ENCODE measurements at places on chromosomes 11 and 22.
A peak's percentile ranks its signal among the peaks of the same experiment; 100 is the strongest.

DNA sequence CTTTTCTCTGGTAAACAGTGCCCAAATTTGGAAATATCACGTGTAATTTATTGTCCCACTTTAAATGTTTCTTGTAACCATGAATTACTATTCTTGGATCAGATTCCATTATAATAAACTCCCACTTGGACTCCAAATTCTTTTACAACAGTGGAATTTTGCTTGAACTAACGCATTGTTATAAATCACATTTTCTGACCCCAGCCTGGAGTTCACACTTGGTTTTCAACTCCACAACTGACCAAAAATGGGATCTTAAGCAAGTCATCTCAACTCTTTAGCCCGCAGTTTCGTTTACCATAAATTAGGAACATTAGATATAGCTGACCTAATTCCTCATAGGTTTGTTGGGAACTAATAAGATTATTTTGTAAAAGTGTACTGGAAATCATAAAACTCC, 336.8 kb upstream of the NCAM1 start:
- DNase-seq, result no peak

DNA sequence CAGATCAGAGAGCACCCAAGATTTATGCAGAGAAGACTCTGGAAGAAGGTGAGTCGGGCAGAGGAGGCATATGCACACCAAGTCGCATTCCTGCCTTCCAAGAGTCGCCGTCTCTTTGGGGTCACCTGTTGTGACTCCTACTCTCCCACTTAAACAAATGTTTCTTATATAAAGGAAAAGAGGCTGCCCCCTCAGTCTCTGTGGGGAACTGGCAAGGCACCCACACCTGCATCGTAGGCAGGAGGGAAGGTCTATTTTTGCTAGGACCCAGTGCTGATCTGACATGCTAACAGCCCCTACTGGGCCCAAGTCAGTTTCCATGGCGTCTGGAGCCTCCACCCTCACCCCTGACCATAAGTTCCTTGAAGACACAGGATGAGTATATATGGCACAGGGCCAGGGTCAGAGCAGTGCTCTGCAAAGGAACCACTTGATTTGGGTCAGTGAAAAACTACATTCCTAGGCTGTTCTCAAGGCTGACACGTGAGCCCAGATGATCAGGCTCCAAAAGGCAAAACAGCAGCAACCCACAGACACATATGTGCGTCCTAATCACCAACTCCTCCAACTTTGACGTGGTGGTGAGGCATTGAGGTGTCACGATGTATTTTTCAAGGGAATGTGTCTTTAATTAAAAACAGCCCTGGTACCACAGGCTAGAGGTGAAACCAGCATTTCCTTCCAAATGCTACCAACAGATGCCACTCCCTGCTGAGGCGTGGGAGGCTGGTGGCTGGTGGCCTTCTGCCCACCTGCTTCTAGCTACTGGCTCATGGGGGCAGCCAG, 55.6 kb upstream of the CSNK2A3 start:
- no peak for DNase-seq

DNA sequence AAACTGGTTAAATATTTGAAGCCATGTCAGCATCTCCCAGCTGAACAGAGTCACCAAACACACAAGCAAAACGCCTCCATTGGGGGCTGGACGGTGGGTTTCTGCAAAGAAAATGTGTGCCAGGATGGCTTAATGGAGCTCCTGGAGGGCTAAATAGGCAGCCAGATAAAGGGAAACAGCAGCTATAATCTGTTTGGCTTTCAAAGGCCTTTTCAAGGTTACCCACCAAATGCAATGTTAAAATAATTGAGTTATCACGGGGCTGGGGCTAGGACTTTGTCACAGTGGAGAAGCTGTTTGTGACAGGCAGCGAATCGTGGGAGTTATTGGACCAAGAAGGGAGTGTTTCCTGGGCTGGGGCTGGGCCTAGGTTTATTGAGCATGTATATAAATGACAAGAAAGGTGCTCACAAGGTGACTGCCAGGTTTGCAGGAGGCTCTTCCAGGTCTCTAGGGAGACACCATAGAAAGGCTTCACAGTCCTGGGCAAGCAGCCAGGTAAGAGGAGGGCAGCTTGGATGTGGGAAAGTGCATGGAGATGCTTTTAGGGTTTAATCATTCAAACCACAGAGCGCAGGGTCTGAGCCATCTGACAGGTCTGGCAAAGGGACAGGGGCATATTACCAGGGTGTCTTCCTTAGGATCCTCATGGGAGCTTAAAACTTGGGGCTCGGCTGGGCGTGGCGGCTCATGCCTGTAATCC, 28.3 kb downstream of the GRIK4 start:
- no peak for DNase-seq

DNA sequence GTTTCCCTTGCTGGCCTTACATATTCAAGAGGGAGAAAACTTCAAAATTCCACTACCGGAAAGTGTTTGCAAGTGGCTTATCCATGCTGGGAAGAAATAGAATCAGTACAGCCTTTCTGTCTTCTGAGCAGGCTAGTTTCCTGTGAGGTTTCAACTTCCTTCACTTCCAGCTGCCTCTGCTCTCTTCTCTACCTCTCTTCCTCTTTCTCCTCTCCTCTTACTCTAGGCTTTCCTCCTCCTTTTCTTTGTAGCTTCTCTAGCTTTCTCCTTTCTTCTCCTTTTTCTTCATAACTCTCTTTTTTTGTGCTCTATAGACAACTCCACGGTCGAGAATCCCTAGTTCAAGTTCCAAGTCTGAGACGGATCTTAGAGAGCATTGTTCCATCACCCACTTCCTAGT, 421.8 kb downstream of the ETS1 start:
- no peak for DNase-seq

DNA sequence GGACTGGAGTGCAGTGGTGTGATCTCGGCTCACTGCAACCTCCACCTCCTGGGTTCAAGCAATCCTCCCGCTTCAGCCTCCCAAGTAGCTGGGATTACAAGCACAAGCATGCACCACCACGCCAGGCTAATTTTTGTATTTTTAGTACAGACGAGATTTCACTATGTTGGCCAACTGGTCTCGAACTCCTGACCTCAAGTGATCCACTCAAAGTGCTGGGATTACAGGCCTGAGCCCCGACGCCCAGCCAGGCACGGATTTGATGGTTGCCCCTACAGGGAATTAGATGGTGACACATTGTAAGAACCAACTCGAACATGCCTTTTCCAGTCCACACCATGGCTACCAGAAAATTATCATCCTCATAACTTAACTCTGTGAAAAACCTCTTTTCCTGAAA, 26.8 kb upstream of the RTL6 start:
- no peak for DNase-seq

DNA sequence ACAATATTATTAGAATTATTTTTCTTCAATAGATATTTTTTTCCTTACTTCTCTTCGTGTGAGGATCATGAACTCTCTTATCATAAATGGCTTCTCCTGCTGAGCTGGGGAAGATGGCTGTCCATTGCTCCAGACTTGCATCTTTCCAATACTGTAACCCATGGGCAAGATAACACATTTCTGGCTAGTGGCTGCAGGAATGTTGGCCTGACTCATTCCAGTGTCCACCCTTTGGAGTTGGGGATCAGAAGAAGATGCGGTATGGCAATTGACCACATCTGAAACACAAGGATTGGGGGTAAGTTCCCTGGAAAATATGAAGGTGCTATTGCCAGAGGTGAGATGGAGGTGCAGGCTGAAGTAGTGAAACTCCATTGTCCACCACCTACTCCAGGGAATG, 92.8 kb downstream of the FAR1 start:
- no peak for DNase-seq

DNA sequence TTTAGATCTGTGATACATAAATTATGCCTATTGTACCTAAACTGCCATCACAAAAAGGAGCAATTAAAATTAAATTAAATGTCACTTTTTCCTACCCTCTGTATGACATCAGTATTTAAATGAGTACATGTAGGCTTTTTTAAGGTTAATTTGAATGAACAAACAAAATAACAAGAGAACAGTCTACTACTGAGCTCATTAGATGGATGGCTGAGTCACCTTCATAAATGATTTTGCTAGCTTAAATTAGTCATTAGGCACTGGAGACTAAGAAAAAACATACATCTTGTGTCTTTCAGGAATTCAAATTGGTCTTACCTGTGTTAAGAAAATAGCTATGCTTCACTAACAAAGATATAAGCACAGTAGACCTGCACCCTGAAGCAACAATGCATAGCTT, 153.6 kb downstream of the RCN1 start:
- DNase-seq, result no peak

DNA sequence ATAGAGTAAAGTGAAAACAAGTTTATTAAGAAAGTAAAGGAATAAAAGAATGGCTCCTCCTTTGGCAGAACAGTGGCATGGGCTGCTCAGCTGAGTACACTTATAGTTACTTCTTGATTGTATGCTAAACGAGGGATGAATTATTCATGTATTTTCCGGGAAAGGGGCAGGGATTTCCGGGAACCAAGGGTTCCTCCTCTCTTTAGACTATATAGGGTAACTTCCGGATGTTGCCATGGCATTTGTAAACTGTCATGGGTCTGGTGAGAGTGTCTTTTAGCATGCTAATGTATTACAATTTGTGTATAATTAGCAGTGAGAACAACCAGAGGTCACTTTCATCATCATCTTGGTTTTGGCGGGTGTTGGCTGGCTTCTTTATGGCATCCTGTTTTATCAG, 23.5 kb upstream of the SPTY2D1 start:
- DNase-seq, result no peak

DNA sequence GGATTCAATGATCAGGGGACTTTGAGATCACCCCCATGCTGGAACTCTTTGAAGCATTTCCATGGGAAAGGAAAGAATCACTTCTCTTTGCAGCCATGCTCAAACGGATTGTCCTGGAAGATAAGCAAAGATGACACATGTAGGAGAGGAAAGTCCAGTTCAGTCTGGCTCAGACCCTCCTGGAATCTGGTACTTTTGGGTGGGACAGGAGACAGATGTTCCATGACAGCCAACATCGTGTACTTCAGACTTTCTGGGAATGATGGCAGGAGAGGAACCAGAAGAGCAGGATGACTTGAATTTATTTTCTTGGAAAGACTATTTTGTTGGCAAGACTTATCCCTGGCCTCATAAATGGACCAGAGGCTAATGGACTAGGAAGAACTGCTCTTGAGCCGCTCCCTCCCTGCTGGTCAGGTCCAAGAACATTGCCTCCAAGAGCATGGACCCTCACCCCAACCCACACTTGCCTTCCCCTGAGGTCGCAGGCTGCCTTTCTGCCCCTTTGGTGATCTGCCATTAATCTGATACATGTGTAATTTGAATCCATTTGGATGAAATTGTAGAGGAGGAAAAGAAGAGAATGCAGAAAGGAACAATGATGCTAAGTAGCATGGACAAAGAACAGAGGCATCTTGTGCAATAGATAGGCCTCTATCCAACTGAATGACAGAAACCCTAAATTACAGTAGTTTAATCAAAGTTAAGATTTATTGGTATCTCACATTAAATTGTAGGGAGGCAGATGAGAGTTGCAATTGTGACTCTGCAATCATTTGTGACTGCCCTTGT, 201.0 kb downstream of the SNX19 start:
- no peak for DNase-seq

DNA sequence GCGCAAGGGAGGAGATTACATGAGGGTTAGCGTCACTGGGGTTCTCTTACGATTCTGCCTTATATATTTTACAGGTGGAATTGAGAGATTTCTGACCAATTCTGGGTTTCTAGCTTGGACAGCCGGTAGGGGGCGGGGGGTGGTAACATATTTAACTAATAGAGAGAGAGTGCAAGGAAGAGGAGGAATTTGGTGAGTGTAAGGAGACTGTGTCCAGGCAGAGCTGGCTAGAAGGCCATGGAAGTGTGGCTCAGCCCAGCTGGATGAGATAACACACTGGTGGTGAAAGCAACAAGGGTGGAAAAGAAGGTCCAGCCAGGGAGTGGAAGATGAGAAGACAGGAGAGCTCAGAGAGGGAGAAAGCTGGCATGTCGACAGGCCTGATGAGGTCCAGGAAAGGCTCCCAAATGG, 56.5 kb downstream of the ST3GAL4 start:
- no peak for DNase-seq

DNA sequence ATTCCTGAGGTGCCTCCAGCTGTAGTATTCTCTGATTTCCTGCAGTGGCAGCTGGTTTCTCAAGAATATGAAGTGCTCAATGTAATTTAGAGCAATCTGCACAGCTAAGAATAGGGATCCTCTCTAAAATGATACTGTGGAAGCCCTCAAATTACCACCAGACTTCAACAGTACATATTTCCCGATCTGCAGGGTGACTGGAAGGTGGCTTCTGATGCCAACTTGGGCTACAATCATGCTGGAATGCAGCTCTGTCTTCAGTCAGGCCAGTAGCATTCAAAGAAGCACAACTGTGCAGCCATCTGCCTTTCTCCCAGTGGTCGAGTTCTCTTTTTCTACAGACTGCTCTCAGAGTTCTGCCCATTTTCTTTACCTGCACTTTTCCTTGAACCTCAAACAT, 55.5 kb upstream of the CD5 start:
- DNase-seq, result no peak

GRCh38 chr11:72265951-72266350, 22.0 kb upstream of the PHOX2A start:
- no peak for DNase-seq

DNA sequence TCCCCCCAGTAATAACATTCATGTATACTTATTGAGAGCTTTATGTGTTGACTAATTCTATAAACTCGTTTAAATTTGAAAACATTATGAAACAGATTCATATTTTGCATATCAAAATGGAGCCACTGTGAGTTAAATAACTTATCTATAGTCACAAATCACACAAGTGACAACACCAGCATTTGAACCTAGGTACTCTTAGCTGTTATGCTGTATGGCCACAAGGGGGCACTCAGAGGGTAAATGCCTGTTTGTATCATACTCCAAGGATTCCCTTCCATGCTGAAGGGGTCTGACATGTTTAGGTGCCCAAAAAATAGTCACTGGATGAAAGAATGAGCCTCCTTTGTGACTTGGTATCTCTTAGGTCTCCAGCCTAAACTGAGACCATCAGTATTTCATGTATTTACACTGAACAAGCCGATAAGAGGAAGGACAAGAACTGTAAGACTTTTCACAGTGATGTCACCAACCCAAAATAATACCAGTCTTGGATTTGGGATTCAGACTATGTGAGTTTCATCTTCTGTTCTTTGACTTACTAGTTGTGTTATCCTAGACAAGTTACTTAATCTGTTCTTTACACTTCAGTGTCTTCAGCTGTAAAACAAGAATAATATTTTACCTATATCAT, 12.2 kb upstream of the OR52D1 start:
- peak; percentile 2 for DNase-seq

DNA sequence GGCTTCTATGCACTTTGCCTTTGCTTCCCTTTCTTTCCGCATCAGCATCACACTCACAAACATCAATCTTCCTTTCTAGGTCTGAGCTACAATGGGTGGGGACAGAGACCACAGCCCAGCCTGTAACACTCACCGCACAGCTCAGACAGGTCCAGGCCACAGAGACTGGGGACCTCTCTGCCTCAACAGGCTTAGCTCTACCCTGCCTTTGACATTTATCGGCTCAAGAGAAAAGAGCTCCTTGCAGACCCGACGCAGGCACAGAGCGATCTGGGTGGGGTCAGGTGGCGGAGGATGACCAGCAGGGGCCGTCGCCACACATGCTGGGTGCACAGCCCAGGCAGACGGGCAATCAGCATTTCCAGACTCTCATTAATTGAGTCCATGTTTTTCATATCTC, 837.3 kb downstream of the TBC1D22A start:
- no peak for DNase-seq

Data from putamen (tissue), 1 donor.